ENCODE measurements at places on chromosomes 1 and 21.

DNA sequence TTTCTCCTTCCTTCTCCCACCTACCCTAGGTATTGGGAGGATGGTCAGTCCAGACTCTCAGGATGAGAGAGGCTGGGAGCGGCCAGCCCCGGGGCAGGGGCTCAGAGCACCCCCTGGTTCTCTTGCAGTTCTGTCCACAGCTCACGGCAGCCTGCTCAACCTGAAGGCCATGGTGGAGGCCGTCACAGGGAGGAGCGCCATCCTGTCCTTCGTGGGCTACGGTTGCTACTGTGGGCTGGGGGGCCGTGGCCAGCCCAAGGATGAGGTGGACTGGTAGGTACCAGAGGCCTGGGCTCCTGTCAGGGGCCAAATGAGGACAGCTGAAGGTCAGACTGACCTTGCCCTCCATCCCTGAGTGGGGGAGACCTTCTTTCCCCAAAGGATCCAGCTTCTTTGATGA lies 4.2 kb downstream of the PLA2G2F start:
- no peak for DNase-seq

GRCh38 chr21:41121785-41122415 lies 46.1 kb upstream of the BACE2 start:
- DNase-seq, result peak; percentile 84

GRCh38 chr21:43298546-43299440 lies 128.1 kb downstream of the SIK1 start:
- no peak for DNase-seq

- no peak for DNase-seq
Observed at GRCh38 chr1:59045636-59046035, 251.3 kb upstream of the FGGY start.

DNA sequence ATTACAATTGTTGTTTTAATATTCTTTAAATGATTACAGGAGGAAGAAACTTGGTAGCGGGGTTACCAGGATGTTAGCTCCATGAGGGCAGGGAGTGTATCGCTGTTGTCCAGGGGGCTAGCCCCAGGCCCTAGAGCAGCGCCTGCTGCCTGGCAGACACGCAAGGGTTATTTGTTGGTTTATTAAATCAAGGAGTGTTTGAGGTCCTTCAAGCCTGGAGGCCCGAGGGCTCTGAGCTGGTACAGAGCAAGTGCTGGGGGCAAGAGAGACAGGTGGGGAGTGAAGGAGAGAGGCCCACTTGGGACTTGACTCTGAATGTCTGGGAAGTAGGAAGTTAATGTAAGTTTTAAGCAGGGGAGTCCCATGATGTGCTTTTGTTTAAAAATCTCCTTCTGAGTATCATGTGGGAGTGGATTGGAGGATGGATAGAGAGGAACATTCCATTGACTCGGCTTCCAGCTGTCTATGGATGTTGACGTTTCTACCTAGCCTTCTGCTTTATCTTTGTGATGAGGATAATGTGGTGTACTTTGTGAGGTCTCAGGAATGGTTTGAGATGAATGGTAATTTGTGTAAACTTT lies 8.7 kb downstream of the ITSN1 start:
- no peak for DNase-seq

- DNase-seq, result no peak
Observed at GRCh38 chr1:64839261-64839660, 94.4 kb downstream of the RAVER2 start.

DNA sequence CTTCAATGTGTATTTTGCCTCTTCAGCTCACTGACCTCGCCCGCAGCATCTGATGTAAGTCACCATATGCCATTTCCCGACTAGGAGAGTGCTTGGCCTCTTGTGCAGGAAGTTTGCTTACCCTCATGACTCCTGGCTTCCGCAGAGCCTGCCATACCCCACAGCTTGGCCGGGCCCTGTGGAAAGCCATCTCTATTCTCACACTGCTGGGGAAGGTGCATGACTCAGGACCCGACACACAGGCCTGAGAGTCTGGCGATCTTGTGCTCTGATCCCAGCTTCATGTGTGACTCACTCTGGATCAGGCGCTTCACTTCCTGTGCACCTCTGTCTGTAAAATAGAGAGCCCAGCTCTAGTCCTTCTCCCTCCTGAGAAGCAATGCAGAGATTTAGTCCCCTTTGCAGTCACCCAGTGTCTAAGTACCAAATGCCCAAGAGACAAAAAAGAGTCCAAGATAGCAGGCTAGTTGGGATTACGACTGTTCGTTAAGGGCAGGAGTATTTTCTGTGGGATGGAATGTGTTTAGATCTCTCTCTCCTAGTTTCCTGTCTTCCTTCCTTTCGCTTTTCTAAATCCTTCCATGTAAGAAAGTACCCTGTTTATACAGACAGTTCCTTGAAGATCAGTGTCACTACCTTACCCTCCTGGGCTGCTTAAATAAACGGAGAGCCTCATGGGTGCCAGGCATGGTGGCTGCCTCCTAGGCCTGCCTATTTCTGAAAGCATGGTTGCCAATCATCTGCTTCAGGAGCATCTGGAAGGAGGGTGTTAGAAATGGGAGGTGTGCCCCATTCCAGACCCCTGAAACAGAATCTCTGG lies 62.8 kb upstream of the KIF26B start:
- DNase-seq, result no peak

DNA sequence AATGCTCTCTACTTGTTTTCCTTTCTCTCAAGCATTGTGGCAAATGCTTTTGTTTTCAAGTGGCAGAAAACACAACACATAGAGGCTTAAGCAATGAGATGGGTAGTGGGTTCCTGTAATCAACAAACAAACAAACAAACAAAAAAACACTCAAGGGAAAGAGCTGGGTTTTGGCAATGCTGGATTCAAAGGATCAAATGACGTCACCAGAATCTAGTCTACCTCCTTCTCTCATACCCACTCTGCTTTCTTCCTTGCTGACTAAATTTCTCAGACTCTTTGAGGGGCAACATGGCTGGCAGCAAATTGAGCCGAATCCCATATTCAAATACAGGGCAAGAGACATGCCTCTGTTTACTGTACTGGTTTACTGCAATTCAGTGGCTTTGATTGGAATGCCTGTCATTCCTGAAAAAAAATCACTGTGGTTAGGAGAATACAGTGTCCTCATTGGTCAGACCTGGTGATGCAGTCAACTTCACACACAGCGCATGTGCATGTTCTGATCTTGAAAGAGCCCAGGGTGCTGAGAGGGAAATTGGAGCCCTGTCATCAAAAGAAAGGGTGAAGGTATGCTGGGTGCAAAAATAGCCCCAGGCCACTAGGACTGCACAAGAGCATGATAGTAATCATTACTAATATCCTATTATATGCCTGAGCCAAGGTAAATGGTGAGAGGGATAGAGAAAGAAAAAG lies 356.2 kb downstream of the KCTD3 start:
- DNase-seq, result no peak

DNA sequence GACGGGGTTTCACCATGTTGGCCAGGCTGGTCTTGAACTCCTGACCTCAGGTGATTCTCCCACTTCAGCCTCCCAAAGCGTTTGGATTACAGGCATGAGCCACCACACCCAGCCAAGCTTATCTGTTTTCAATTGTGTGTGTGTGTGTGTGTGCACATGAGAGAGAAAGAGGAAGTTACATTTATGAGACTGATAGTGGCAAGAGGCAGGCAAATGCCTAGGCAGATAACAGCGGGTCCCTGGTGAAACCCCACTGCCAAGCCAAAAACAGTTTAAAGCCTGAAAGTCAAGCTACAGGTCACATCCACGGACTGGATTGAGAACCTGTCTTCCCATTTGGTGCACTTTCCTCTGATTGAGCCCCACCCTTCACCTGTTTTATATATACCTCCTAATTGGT lies 35.1 kb upstream of the IFNGR2 start:
- no peak for DNase-seq

DNA sequence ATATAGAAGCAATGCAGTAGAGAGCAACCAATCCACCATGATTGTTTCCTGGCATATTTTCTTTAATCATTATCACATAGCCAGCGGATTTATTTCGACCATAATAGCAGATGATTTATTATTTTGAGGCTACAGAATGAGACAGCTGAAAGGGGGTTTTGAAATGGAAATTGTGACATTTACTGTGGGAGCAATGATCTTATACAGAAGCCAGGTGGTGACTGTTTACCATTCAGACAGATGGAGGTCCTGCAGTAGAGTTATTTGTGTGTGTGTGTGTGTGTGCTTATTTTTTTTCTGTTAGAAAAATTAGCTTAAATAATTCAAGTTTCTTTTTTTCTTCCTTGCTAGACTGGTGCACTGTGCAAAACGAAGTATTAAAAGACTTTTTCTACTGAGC lies 1784.5 kb downstream of the MRPL39 start:
- DNase-seq, result no peak

GRCh38 chr1:118244194-118244593 lies 59.2 kb upstream of the SPAG17 start:
- no peak for DNase-seq

GRCh38 chr1:53735261-53735660 lies 3.7 kb downstream of the GLIS1 start:
- no peak for DNase-seq

DNA sequence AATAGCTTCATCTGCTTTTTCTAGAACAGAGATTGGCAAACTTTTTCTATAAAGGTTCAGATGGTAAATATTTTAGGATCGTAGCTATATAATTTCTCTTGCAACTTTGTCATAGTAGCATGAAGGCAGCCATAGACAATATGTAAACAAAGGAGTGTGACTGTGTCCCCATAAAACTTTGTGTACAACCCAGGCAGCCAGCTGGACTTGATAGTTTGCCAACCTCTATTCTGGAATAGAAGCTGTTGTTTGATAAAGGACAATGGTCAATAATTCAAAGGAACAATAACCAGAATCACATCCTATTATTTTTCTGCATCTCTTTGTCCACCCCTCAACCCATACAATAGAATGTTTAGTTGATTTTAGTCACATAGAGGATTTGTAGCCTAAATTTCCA lies 286.7 kb downstream of the LMX1A start:
- no peak for DNase-seq

DNA sequence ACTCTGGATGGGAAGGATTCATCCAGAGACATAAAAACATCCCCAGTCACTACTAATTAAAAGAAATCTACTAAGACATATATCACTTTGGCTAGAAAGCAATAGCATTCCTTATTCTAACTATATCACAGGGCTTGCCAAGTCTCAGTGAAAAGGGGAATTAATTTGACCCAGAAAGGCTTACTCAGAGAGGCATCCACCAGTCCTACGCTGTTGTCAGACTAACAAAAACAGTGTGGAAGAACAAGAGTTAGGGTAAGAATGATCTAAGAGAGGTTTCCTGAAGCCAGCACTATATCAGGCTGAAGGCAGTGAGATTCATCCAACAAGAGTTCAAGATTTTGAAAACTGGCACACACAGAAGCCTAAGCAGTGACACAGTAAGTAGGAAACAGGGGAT lies 126.1 kb downstream of the GDAP2 start:
- DNase-seq, result no peak

DNA sequence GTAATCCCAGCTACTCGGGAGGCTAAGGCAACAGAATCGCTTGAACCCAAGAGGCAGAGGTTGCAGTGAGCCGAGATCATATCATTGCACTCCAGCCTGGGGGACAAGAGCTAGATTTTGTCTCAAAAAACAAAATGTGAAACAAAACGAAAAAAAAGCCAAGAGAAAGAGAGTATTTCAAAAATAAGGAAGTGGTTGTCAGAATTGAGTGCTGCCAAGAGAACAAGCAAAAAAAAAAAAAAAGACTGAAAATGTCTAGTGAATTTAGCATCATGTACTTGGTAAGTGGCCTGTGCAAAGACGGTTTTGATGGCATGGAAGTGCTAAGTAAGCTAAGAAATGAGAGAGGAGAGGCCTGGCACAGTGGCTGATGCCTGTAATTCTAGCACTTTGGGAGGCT lies 14.3 kb downstream of the KPNA6 start:
- no peak for DNase-seq

DNA sequence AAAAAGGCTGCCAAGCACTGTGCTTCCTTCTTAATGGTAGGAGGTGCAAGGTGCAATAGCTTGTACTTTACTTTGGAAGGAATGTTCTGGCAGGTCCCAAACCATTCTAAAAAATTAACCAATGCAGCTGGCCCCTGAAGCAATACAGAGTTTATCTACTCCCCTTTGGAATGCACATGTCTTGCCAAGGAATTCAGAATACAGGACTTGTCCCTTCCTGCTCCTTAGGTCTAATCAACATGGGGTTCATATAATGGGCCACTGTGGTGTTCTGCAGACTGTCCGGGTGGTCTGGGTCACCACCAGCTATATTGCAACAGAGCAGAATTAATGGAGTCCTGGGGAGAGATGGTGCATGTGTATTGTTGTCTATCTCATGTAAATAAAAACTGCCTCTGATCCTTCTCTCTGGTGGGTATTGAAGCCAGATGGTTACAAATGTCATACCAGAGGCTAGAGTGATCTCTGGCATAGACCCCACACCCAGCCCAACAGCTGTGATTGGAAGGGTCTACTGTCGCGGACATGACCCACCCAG lies 112.8 kb downstream of the RIPK4 start:
- DNase-seq, result no peak

DNA sequence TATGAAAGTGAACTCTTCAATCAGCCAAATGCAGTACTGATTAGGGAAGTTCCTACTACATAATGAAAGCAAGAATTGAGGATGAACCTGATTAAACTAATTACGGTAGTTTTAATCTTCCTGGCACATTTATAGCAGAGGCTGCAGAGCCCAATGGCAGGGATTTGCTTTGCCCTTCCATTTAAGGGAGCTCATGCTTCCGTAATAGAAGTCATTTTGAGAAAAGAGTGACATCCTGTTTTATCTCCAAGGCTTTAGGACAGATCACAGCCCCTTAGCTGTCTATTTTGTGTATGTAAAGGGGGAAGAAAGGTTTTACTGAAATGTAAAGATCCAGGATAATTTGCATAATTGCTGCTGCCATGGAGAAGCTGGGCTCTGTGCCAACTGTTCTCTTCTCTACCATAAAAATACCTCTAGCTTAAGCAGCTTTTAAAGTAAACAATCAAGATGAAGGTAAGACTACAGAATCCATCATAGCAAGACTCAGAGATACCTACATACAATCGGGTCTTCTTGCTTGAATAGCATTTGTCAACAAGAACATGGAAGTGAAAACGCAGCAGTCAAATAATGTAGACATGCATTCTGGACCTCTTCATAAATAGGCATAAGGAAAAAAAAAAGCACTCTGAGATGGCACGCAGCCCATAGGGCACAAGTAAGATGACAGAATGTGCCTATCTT lies 62.5 kb downstream of the ASH1L start:
- DNase-seq, result peak; percentile 24

GRCh38 chr1:107479865-107480350 lies 339.1 kb downstream of the NTNG1 start:
- peak; percentile 37 for DNase-seq

- DNase-seq, result peak; percentile 62
Observed at GRCh38 chr1:28775121-28775942, 36.6 kb upstream of the OPRD1 start.

- DNase-seq, result no peak
Observed at GRCh38 chr1:26545969-26546323, 16.4 kb downstream of the RPS6KA1 start.

GRCh38 chr1:94535879-94536278 lies 5.7 kb downstream of the F3 start:
- DNase-seq, result no peak

GRCh38 chr1:41495210-41495948 lies 10.9 kb upstream of the EDN2 start:
- DNase-seq, result peak; percentile 72
